ENCODE measurements at places on chromosomes 7 and 10.

GRCh38 chr10:65430979-65431378 is 1494.9 kb upstream of the LRRTM3 start:
- no peak for DNase-seq

- DNase-seq, result no peak
These were observed 87.3 kb upstream of the CYTH3 start for GRCh38 chr7:6359734-6360133.

DNA sequence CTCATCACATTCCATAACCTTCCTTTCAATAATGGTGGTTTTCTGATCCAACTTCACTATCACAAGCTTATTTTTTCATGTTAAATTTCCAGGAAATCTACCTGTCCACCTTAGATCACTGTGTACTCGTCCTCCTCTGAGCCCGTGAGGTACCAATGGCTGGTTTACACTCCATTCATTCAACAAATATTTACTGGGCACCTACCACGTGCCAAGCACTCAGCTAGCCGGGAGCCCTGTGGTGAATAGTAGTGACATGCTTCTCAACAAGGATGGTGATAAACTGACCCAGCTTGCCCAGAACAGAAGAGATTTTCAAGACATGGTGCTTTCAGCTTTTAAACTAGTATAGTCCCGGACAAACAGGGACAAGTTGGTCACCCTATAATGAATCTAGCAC is 98.2 kb downstream of the FAM204A start:
- DNase-seq, result no peak

- peak; percentile 31 for DNase-seq
These were observed 109.8 kb upstream of the NOBOX start for GRCh38 chr7:144513334-144513733.

- no peak for DNase-seq
These were observed 140.9 kb downstream of the LHFPL3 start for GRCh38 chr7:104469166-104469820.

GRCh38 chr10:124364674-124365073 is 54.0 kb downstream of the OAT start:
- no peak for DNase-seq

DNA sequence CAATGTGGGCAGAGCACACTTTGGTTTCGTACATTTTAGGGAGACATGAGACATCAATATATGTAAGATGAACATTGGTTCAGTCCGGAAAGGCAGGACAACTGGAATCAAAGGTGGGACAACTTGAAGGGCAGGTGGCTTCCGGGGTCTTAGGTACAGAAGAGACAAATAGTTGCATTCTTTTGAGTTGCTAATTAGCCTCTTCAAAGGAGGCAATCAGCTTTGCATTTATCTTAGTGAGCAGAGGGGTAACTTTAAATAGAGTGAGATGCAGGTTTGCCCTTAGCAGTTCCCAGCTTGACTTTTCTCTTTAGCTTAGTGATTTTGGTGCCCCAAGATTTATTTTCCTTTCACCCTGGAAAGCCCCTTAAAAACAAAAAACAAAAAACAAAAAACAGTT is 21.3 kb downstream of the ZNF487 start:
- no peak for DNase-seq

DNA sequence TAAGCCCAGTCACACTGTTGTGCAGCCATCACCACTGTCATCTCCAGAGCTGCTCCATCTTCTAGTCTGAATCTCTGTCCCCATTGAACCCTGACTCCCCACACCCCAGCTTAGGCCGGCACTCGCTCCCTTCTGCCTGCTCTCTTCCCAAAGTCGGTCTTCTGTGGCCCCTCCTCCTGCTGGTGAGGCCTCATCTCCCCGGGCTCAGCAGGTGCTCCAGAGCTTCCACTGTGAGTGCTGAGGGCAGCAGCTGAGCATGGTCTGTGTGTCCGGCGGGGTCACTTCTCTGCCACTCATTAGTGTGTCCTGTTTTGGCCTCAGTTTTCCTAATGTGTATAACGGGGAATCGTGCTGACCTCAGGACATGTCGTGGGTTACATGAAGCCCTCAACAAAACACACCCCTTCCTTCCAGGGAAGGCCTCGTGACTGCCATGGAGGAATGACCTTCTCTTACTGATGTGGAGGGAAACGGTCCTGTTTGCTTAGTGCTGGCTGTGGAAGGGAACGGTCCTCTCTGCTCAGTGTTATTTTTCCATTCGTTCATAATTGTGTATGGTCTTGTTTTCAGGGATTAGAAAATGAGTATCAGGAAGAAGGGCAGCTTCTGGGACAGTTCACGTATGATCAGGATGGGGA is 4.3 kb upstream of the GET4 start:
- DNase-seq, result no peak

DNA sequence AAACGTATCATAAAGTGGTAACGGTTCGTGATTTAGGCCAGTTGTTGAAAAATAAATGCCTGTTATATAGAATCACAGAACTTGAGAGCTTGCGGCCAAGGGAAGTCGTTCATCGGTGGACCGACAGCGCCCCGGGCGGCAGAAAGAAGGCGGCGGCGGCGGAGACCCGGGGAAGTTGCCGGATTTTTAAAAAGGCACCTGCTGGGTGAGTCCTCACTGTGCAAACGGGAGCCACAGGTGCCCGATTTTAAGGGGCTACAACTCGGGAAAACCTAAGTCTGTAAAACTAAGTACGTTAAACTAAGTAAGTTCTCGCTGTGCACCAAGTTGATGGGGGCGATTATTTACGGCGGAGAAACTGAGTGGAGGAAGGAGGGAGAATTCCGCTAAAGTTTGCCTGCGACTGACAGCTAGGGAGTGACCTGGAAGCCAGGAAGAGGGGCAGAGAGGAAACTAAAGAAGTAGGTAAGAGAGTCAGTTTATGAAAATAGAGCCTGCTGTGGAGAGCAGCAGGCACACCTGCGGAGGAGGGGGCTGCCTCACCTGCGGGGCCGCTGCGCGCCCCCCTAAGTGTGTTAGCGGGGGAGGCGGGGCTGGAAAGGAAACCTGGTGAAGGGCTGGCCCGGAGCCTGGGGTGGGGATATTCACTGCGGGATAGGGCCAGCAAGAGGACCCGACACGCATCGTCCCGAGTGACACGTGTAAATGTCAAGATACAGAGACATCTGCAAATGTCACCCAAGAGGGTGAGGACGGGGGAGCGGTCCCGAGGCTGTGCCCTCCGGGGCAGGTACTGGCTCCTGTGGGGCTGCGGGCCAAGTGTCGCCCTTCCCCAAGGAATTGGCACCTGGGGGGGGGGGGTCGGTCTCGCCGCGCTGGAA is 996 bp downstream of the ADAM12 start:
- DNase-seq, result peak; percentile 63

- no peak for DNase-seq
These were observed 1346.3 kb downstream of the REEP3 start for GRCh38 chr10:64867501-64867962.

DNA sequence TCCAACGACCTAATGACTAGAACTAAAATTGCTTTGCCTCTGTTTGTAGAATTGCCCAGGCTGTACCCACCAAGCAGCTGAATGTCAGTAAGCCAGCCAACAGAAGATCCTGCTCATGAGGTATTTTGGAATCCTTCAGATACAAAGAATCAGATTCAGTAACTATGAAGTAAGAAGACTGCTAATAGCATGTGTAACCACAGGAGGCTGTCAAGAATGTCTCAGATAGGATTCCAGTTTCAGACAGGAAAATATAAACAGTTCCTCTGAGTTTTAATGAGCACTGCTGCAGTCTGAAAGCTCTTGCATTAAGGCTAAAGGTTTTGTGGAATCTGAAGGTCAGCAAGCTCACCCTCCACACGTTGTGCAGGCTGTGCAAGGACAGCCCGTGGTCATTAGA is 112.6 kb upstream of the ADAM12 start:
- DNase-seq, result no peak

- DNase-seq, result no peak
These were observed 32.2 kb downstream of the KCNH2 start for GRCh38 chr7:150945853-150946420.

DNA sequence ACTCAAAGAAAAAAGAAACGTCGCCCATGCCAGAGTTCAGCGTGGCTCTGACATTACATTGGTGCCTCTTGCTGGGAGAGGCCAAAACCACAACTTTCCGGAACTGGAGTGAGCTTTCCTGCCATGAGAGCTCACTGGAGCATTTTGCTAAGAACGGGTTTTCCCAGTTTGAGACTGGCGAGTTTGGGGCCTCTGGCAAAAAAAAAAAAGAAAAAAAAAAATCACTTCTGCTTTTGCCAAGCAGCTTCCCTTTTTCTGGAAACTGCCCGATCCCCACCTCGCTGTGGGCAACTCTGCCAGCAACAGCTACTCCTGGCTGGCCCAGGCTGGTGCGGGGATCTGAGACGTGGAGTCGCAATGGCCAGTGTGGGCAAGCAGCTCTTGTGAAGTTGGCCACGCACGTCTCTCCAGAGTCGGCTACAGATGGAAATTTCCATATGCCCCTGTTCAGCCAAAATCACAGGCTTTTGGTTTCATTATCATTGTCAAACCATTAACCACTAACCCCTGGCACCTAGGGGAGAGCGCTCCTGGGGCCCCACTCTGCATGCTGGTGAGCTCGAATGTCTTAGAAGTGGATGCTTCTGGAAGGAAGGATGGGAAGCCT is 25.7 kb downstream of the PRKAG2 start:
- no peak for DNase-seq

- DNase-seq, result no peak
These were observed 122.9 kb upstream of the MYO3A start for GRCh38 chr10:25811052-25811685.

DNA sequence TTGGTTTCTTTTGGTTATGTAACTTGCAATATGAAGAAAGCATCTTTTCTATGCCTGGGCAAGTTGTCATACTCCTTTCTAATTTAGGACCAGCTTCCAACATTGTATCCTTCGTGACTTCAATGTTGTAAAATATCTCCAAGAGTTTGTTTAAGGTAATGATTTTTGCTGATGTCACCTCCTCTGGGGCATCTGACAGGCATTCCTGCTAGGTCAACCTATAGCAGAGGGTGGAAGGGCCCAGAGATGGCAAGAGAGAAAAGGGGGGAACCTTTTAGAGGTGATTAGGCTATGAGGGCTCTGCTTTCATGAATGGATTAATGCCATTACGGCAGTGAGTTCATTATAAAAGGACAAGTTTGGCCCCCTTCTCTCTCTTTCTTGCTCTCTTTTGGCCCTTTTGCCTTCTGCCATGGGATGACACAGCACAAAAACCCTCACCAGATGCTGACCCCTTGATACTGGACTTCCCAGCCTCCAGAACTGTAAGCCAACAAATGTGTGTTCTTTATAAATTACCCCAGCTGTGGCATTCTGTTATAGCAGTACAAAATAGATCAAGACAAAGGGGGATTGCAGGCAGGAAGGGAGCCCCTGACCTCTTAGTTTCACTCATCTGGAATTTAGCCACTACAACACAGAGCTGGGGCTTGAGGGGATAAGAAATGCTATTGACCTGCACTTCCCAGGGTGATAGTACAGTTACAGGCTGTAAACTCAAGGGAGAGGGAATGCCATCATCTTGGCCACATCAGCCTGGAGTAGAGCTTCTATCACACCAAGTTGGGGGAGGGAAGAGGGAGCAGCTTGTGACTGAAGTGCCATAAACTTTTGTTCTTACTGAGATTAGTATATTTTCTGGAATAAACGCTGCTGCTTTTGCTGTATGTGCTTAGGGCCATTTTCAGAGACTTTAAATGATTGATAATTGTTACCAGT is 195.9 kb downstream of the CFTR start:
- no peak for DNase-seq

GRCh38 chr10:60618861-60619260 is 159.4 kb upstream of the CDK1 start:
- DNase-seq, result no peak

DNA sequence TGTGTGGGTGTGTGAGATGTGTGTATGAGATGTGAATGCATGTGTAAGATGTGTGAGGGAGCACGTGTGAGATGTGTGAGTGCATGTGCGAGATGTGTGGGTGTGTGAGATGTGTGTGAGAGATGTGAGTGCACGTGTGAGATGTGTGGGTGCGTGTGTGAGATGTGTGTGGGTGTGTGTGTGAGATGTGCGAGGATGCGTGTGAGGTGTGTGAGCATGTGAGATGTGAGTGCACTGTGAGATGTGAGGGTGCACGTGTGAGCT is 31.0 kb downstream of the PPIF start:
- DNase-seq, result no peak

- no peak for DNase-seq
These were observed 27.8 kb upstream of the NUB1 start for GRCh38 chr7:151313857-151314256.

DNA sequence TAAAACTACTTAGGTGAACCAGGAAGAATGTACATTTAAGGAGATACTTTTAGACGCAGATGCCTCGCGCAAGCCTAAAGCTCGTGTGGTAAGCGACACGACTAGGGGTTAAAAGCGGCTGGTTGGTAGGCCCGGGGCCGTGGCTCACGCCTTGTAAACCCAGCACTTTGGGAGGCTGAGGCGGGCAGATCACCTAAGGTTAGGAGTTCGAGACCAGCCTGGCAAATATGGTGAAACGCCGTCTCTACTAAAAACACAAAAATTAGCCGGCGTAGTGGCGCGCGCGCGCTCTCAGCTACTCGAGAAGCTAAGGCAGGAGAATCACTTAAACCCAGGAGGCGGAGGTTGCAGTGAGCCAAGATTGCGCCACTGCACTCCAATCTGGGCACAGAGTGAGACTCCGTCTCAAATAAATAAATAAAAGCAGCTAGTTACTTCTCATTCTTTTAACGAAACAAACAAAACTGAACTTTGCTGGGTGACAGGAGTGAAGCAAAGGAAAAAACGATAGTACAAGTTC is 879 bp downstream of the NUDT5 start:
- no peak for DNase-seq

DNA sequence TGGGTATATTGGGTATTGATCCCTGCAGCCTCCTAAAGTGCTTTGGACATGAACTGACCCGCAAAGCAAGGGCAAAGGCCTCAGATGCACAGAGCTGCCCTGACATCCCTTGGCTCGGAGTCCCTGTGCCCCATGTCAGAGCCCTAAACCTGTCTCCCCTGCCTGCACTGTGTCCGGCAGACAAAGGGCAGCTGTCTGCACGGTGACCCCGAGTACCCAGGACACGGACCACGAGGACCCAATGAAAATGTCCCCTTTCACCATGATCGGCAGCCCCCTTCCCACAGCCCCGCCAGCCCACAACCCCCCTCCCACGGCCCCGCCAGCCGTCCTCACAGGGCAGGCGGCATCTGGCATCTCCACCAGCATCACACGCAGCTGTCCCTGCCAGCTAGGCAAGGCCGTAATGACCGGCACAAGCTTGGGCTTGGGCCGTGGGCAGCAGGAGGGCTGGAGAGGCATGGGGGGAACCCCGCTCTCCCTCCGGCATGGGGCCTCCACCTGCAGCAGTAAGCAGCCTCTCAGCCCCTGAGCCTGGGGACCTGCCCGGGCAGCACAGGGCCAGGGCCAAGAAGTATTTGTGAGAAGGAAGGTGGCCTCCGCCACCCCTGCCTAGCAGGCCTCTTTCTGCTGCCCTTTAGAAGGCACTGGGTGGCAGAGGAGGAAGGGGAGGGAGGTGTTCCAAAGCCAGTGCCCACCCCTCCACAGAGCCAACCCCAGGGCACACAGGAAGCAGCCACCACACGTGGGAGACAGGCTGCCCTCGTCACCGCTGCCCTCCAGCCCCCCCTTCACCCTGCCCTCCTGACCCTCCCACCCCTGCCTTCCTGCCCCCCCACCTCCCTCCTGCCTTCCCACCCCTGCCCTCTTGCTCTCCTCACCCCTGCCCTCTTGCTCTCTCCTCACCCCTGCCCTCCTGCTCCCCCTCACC is 10.1 kb downstream of the NUDT1 start:
- no peak for DNase-seq

All from kidney capillary endothelial cell (primary cell).